Activated CD4-positive, alpha-beta T cell treated with anti-CD3 and anti-CD28 coated beads, Interleukin-2, amount 10 ng/mL, durations not matched to agents 24 days and 14 days (primary cell): ENCODE measurements at places on chromosomes 2 and 18.

GRCh38 chr2:70887550-70888246 lies 48.0 kb upstream of the ATP6V1B1 start:
- DNase-seq: peak; percentile 77

GRCh38 chr18:68428661-68429060 lies 286.2 kb downstream of the TMX3 start:
- DNase-seq: no peak

DNA sequence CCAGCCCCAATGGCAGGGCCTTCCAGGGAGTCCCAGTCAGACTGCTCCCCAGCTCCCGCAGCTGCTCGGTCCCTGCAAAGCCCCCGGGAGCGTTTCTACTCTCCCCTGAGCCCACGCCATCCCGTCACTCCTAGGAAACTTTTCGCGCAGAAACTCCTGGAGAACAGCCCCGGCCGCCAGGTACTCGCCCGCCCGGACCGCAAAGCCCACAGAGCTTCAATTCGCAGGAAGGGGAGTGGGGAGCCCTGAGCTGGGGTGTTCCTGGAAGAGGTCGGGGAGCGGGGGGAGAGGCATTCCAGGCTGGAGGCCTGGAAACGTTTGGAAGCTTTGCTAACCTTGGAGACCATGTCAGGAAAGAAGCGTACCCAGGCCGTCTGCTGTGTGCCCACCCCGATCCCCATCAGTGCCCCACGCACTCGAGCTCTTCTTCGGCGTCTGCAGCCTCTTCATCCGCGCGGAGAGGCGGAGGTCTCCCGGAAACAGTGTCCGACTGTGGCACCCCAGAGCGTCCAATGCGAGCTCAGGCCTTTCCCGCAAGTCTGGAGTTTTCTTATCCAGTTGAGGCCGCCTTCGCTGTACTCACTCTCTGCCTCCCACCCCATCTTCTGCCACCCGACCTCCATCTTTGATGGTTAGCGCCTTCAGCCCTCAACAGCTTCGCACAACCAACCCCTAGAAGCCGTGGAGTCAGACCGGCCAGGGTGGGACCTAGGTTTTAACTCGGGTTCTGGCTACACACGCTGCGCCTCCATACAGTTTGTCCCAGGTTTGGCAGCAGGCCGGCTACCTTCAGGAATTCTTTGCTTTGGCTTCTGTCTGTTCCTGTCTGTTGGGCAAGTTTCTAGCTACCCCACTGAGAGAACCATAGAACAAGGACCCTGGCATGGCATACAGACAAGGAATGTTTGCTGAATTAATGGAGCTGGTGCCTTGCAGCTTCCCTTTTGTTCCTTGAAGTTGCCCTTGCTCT lies 3.7 kb downstream of the PCGF1 start:
- DNase-seq: no peak

- no peak for DNase-seq
Observed at GRCh38 chr18:35582899-35583558, 1.5 kb downstream of the GALNT1 start.

DNA sequence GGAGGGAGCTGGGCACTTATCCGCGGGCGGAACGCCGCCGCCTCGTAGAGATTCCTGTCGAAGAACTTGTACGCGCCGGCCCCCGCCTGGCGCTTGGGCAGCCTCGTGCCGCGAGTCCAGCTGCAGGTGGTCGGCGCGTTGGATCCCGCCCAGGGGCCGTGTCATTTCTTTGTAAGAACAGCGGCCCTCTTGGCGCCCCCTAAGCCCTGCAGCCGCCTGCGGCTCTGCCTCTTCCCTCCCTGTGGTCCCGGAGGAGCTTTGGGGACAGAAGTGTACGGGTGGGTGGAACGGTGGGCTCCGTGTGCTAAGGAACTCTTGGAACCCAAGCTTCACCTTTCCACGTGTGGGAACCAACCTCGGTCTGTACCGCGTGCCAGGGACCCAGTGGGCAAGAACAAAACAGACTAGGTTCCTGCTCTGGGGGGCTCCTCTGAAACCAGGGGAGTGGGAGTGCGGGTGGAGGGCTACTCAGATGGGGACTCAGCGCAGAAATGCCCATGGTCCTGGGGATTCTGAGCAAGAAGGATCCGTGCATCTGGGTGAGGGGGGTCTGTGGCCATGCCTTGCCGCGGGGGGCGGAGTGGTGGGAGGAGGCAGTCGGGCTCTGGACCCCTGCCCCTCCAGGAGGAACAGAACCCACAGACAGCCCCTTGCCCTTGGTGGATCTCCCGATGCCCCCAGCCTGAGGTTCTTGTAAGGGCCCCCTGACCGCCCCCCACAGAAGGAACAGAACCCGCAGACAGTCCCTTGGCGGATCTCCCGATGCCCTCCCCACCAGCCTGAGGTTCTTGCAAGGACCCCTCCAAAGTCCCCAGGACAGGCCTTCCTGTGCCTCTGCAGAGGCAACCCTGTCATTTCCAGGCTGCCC lies 1.5 kb downstream of the GPC1 start:
- no peak for DNase-seq

DNA sequence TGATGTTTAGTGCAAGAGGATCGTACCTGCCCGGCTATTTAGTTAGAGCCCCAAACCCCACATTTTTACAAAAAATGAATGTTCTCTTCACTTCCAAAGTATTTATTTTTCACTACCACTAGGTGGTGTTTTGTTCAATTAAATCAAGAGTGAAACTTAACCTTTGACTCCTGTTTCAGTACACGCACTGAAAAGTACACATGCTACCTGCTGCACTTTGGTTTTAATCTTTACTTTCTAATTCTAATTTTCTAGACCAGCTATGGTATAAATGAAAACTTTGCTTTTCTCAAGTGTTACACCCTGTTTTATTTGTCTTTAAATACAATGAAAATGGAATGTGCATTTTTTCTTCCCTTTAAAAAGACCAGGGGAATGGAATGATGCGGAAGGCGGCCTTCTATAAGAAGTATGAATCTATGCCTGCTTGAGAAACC lies 31.4 kb upstream of the CHN1 start:
- DNase-seq: no peak

GRCh38 chr2:239879423-239880084 lies 145.6 kb downstream of the NDUFA10 start:
- no peak for DNase-seq

DNA sequence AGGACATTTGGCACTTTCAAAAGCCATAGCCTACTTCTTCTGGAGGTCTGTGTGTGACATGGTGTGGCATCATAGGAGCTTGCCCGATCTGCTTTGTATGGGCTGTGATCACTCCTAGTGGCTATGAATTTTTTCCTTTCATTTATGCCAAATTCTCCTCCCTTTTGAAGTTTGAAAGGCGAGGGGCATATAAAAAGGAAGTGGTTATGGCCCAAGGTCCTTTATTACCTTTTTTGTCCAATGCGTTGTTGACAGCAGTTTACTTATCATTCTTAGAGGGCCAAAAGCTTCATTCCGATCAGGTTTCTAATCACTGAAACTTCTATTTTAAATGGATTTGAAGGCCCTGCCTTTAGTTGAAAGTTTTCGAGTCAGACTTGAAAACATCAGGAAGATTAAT lies 224.3 kb upstream of the FOSL2 start:
- no peak for DNase-seq

- no peak for DNase-seq
Observed at GRCh38 chr18:46468426-46469180, 188.4 kb downstream of the LOXHD1 start.

GRCh38 chr2:70041663-70042062 lies 45.6 kb upstream of the PCBP1 start:
- DNase-seq: no peak

DNA sequence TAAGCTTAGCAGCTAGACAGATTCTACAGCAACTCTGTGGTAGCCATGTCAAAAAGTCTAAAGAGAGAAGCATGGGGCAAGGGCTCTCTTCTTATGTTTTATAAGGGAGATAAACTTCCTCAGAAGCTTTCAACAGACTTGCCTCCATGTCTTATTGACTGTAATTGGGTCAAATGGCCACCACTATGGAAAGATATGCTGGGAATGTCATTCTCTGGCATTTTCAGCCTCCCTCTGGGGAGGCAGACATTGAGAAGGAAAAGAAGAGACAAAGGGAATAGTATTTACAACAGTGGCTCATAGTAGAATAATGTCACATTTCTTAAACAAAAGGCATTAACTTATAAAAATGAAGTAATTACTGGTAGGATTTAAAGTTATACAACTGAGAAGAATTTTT lies 1964.5 kb upstream of the PIK3C3 start:
- DNase-seq: no peak

DNA sequence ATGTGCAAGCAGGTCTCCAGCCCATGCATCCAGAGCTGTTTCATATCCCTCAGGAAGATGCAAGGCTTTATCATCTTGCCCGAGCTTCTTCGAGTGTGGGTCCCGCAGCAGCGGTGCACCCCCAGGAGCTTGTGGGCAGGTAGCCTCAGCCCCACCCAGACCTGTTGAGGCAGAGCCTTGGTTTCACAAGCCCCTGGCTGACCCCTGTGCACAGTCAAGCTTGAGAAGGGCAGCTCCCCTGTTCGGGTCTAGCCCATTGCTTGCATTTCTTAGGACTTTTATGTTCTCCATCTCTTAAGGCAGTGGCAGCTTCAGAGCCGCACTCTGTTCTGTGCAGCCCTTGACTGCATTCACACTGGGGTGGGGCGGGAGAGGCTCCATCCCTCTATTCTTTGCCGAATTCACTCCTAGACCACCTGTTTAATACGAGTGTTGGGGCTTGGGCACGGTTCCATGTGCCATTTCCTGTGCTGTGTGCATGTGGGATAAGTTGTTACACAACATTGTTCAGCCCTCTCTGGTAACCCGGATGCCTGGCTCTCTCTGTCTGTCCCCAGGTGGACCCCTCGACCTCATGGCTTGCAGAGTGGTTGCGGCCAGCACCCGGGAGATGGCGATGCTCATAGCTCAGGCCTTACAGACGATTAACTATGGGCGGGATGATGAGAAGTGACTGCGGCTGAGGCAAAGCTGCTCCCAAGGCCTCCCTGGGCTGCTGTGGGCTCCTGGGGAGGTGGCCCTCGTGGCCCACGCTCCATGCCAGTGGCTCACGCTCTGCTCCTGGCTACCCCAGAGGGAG lies 48.7 kb downstream of the IMPA2 start:
- DNase-seq: no peak

DNA sequence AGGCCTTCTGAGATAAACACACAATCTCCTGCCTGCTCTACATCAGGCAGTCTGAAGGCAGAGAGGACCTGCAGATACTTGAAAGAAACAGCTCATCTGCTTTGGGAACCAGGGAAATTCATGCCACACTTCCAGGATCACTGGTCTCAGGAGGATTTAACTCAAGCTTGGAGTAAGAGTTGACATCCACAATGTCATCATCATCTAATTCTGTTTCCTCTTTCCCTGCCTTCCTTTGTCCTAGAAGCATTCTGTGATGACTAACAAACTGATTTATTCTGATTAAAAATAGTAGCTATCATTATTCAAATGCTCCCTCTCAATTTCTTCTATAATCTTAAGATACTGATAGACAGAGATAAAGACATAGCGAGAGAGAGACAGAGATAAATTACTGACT lies 766.8 kb downstream of the BCL11A start:
- DNase-seq: no peak

GRCh38 chr18:26575865-26576217 lies 27.5 kb upstream of the KCTD1 start:
- DNase-seq: no peak

DNA sequence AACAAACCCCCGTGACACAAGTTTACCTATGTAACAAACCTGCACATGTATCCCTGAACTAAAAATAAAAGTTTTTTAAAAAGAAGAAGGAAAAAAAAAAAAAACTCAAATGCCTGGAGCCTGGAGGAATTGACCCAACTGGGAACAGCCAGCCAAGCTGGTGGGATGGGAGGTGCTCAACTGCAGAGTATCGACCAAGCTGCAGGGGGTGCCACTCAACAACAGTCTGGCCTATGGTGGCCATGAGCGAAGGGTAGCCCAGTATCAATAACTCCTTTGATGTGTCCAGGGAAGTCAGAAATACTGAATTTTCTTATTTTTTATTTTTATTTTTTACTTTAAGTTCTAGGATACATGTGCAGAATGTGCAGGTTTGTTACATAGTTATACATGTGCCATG lies 310.3 kb upstream of the DLGAP1 start:
- DNase-seq: no peak

DNA sequence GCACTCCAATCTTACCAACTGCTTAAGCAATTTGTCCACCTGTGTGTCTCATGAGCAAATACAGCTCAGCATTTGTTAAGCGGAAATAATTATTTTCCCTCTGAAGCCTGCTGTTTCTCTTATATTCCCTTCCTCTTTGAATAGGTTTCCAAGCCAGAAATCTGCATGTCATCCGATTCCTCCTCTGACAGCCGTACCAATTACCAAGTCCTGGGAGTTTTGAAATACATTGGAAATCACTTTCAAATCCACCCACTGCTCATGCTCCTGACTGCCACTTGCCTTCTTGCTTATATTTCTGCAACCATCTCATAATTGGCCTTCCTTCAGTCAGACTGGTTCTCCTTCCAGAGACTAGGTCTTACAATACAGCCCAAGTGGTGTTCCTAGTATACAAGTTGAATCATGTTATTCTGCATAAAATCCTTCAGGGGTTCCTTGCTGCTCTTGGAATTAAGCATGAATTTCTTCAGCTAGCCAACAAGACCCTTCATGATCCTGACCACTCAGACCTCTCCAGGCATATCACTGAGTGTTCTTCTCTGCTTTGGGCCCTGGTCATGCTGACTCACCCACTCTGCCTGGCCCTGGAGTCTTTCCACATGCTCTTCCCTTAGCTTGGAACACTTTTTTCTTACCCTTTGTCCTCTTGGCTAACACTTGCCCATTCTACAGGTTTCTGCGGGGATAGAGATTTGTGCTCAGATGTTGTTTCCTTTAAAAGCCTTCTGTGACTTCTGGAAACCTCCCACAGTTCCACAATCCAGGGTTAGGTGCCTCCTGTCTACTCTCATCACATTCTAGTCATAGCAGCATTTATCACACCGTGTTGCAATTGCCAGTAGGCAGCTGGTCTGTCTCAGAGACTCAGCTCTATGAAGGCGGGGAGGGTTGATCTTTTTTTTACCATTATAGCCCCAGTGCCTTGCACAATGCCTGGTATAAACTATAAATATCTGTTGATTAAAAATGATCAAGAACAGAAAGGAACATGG lies 157.6 kb downstream of the ARL6IP6 start:
- DNase-seq: no peak
